Muscle of leg (tissue), 16 donors: ENCODE measurements at places on chromosomes 1 and 21. TPM values are rescaled to one million over a fixed set of nuclear protein-coding genes. Genes with fewer than 3 reads are reported as not detected.

DNA sequence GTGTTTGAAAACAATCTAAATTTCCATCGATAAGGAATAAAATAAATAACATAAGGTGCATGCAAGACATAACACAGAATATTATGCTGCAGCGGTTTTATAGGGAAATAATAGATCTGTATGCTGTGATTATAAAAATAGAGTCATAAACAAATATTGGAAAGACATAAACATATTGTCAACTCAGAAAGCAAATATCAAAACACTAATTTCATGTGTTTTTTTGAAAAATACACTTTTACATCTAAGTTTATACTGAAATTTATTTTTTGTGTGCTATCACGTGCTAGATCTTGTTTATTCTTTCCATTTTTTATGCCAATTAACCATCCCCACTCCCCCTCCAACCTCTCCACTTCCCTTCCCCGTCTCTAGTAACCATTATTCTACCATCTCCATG lies 9.4 kb downstream of the OR6K3 start:
- no peak for DNase-seq

DNA sequence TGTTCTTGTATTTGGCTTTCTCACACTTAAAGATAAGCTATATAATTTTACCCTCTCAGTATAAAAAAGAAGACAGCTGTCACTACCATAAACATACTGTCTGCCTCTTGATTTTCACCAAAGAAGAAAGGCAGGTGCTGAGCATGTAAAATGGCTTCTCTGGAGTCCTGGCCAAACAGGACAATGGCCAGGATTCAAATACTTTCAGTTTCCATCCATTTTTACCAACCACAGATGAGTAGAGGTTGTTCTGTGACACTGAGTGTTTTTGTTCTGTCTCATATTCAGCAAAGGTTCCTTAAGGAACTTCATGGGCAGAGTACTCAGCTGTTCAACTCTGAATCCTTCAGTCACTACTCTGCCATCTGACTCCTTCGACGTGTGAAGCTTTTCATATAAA lies 29.4 kb upstream of the RAB3GAP2 start:
- peak; percentile 30 for DNase-seq

DNA sequence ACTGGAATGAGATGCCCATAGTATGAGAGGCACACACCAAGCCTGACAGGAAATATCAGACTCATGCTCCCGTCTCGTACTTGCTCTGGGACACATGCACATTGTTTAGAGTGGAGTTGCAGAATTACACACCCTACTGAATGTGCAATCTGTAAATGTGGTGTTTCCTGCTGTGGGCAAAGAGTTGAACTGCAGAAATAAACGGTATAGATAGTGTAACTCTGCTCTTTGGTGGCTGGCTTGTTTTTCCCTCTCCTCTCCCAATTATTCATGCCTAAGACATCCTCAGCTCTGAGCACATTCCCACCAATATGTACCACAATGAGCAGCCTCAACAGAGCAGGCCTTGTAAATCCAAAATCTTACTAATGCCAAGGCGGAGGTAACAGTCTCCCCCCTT lies 90.1 kb upstream of the DIRAS3 start:
- DNase-seq: no peak

- DNase-seq: no peak
These were observed 247.2 kb downstream of the LRRC7 start for GRCh38 chr1:69814926-69815325.

DNA sequence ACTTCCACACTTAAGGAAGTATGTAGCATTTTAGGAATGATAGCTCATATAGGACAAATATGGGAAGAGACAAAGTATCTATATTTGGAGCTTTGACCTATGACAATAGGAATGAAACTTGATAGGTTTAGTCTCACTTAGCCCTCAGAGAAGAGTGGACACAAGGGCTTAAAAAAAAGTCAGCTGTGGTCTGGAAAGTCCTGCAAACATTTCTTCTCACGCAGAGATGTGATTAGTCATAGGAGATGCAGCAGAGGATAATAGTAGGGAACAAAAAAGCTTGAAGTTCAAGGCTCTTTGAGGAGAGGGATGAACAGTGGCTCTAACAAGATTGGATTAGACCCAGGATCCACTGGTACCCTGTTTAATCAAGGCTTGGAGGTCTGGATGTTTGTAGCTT lies 14.8 kb upstream of the RNF220 start:
- DNase-seq: no peak

GRCh38 chr1:32031578-32032274 lies 18.1 kb downstream of the KHDRBS1 start:
- DNase-seq: no peak

DNA sequence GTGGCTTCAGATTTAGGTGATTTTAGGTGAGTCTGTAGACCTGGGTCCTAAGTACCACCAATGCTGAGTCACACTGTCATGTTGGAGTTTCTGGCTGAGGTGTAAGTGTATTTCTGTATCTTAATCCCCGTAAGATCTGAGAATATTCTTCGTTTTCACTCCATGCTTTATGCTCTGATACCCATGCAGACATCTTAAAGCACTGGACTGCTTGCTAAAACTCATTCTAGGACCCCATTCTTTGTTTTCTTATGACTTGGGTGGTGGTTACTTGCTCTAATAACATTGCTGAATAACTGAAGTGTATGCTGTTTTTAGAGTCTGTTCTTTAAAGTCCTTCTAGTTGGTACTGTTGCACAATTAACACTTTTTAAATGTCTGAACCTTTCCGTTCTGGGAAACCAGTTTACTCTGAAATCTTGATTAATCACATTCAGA lies 36.6 kb downstream of the CDC42 start:
- no peak for DNase-seq

GRCh38 chr1:45815667-45816458 lies 12.5 kb downstream of the MAST2 start:
- DNase-seq: no peak

DNA sequence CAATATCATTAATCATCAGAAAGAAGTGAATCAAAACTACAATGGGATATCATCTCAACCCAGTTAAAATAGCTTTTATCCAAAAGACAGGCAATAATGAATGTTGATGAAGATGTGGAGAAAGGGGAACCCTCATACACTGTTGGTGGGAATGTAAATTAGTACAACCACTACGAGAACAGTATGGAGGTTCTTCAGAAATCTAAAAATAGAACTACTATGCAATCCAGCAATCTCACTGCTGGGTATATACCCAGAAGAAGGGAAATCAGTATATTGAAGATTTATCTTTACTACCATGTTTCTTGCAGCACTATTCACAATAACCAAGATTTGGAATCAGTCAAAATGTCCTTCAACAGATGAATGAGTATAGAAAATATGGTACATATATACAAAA lies 189.8 kb downstream of the HHIPL2 start:
- no peak for DNase-seq

GRCh38 chr1:2108213-2108876 lies 58.1 kb downstream of the PRKCZ start:
- DNase-seq: peak; percentile 76

- no peak for DNase-seq
These were observed 106.5 kb downstream of the PRDM16 start for GRCh38 chr1:3175486-3175885.

- DNase-seq: no peak
These were observed 89.0 kb downstream of the LIPI start for GRCh38 chr21:14121719-14122118.

DNA sequence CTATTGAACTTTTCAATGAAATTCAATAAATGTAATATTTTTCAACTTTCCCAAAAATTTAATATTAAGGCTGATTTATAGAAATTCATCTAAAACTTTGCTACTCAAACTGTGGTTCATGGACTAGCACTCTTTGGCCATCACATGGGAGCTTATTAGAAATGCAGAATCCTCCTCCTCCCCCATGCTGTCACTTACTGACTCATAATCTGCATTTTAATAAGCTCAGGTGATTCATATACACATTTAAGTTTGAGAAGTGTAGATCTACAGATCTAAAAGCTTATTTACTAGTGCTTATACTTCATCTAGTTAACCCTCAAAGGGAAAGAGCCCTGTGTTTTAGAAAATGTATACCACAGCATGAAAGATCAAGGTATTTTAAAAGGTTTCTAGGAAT lies 84.3 kb downstream of the HS2ST1 start:
- no peak for DNase-seq

DNA sequence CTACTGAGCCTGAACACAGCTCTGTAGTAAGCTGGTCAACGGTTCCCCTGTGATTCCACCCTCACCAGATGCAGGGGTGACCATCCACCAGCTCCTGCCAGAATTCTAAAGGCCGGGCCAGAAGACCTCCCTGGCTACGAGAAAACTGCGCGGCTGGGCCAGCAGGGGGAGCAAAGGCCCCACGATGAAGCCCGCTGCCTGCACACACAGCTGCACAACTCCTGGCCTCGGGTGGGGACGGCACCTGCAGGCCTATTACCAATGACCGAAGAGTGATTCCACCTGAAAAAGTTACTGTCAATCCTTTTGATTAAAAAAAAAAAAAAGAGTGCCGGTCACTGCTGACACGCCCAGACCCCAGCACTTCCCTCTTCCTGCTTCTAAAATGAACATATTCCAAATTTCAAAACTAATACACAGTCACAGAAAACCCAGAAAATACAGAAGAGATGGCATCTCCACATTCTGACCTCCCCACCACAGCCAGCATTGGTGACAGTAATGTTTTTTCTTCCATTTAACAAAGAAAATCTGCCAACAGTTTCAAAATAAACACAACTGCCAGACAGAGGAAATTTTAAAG lies 49.8 kb upstream of the RIPK4 start:
- DNase-seq: peak; percentile 69

DNA sequence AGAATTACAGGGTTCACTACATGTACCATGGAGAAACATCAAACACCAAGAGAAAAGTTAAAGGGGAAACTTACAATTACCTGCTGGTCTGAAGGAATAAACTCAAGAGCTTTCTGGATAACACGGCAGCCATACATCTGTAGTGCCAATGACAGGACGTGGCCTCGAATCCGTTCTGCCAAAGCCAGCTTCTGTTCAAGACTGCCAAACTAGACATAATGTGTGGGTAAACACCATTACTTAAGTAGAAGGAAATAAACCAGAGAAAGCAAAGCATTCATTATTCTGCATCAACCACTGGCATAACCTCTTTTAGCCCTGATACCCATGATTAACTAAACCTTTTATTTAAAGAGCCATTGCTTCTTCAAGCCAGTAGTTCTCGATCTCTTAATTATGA lies 41.5 kb upstream of the SDC3 start:
- DNase-seq: no peak

DNA sequence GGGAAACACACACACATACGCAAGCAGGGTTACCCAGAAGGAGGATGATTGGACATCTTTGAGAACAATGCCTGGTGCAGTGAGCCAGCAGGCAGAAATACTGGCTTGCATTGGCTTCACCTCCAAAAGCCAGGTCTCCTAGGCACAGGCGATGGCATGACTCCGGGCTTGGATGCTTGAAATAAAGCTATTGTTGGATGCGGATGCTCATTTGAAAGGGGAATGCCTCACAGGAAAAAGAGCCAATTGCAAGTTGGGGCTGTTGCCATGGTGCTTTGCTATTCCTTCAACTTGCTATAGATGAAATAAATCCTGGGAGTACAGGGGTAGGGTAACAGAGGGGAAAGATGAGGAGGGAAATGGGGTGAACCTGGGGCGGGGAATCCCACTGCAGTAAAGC lies 180.7 kb upstream of the SGIP1 start:
- peak; percentile 72 for DNase-seq

- no peak for DNase-seq
These were observed 101.6 kb upstream of the PLPPR5 start for GRCh38 chr1:99106274-99106673.

DNA sequence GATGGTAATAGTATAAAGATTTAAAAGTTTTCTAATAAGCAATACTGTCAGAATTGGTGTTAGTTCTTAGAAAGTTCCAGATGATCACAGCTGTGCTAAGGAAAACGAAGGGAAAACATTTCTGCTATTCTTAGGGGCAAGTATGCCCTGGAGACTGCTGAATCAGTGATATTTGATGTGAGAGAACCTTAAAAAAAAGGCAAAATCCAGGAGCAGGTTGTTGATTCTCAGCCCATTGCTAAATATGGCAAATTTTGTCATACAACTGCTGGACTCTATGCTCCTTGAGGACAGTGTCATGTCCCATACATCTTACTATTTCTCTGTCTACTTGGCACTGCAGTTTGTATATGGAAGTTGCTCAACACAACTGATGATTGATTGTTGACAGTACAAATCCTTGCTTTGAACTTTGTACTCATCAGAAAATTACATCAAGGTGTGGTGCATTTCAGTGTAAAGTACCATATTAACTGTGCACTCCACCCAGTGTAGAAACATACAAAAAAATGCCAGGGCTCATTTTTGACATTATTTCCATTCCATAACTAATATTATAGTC lies 10.9 kb downstream of the CRCT1 start:
- DNase-seq: no peak

GRCh38 chr1:16975211-16975610 lies 5.2 kb downstream of the MFAP2 start:
- no peak for DNase-seq

GRCh38 chr1:9281071-9281827 lies 11.4 kb upstream of the SPSB1 start:
- DNase-seq: no peak

- DNase-seq: peak; percentile 59
These were observed 21.3 kb upstream of the CCDC190 start for GRCh38 chr1:162882248-162882674.

GRCh38 chr1:66395202-66396061 lies 138.5 kb upstream of the SGIP1 start:
- DNase-seq: peak; percentile 59

DNA sequence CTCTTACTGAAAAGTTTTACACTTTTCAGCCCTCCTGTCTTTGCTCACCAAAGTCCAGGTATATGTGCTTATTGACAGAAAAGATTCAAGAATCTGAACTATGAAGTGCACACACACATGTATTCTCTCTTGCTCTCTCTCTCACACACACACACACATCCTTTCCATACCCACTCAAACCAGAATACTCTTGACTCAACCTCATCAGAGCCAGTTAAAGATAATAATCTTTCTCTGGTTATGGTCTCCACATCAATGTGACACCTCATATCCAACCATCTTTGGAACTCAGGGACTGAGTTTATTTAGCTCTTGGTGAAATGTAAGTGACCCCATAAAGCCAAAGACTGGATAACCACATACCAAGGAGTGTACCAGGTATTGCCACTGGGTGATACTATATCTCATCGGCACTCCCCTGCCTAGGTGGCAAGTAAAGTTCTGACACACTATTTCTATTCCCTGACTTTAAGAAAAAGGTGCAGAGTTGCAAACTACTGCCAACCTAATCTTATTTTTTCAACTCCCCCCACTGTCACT lies 24.9 kb upstream of the RGS8 start:
- no peak for DNase-seq

DNA sequence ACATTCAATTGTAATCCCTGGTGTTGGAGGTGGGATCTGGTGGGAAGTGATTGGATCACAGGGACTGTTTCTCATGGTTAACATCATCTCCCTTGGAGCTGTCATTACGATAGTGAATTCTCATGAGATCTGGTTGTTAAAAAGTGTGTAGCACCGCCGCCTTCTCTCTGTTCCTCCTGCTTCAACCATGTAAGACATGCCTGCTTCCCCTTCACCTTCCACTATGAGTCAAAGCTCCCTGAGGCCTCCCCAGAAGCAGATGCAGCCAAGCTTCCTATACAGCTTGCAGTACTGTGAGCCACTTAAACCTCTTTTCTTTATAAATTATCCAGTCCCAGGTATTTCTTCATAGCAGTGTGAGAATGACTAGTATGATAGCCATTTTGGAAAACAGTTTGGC lies 30.1 kb upstream of the TRIM62 start:
- DNase-seq: no peak

LCE1B gene
- not detected for total RNA-seq

LMOD1 gene
- total RNA-seq: 48.3 TPM

KCNJ9 gene
- 0.09 TPM for total RNA-seq

IGSF21 gene
- 0.04 TPM for total RNA-seq

OR2T35 gene
- total RNA-seq: not detected

OR2T11 gene
- not detected for total RNA-seq

MXRA8 gene
- total RNA-seq: 87.9 TPM
